ENCODE measurements at places on chromosomes 11 and 22.

GRCh38 chr22:24134090-24134846 lies 47.0 kb upstream of the SUSD2 start:
- DNase-seq: no peak

DNA sequence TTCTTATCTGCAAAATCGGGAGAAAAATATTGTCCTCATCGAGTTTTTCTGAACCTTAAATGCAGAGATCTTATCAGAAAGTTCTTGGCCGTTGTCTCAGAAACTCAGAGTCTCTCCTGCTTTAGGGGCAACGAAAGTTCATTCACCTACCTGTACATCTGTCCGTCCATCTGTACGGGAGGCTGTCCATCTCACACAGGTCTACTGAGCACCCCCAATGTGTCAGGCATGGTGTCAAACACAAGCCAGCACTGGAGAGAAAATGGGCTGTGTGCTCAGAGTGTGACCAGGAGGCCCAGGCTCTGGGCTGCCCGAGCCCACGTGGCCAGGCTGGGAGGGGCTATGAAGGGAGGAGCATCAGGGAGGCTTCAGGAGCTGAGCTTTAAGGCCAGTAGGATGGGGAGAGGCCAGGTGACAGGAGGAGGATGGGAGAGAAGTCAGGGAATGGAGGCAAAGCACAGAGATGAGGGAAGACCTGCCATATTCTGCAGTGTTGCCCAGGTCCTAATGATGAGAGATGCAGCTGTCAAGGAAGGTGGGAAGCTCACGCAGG lies 62.4 kb upstream of the MYEOV start:
- no peak for DNase-seq

- DNase-seq: peak; percentile 23
These were observed 409.6 kb downstream of the GUCY1A2 start for GRCh38 chr11:106608677-106609076.

GRCh38 chr11:17405232-17406005 lies 17.0 kb upstream of the KCNJ11 start:
- no peak for DNase-seq

DNA sequence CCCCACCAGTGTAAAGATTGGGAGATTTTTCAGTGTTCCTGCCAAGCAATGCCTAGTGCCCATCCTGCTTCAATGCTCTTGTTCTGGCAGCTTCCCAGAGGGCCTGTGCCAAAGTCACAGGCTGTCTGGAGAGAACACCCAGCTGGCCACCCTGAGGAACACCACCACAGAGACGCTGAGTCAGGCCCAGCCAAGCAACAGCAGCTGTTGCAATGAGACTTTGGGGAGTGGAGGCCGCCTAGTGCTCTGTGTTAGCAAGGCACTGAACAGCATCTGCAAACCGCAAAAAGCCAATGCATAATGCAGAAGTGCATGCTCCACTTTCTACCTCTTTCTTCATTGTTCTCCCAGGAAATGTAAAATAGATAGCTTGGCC lies 168.1 kb downstream of the NXPE2 start:
- no peak for DNase-seq

- no peak for DNase-seq
These were observed 80.6 kb downstream of the PPP6R3 start for GRCh38 chr11:68541116-68541515.

- DNase-seq: no peak
These were observed 131.8 kb upstream of the RAG2 start for GRCh38 chr11:36729825-36730224.

DNA sequence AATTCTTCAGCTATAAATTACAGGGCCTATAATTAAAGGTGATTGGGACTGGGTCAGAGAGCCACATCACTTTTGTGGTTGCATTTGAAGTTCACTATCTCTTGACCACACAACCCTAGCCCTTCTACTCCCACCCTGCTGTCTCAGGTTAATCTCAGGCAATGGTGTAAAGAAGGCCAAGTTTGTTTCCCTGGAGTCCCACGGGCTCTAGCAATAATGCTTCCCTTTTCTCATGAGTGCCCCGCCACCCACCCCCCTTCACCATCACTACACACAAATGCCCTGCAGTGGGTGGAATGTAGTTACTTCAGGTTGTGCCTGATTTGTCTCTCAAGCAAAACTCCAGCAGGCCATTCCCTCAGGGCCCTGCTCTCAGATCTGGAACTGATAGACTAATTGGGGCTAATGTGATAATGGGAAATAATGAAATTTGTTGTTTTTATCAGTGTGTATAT lies 1.8 kb upstream of the EHF start:
- no peak for DNase-seq

- DNase-seq: no peak
These were observed 10.0 kb upstream of the RAB1B start for GRCh38 chr11:66258473-66258893.

GRCh38 chr11:112670806-112671570 lies 290.2 kb upstream of the NCAM1 start:
- no peak for DNase-seq
